Posterior vena cava (tissue), 2 donors: ENCODE measurements at places on chromosomes 3 and 15. TPM values are rescaled to one million over a fixed set of nuclear protein-coding genes. Genes with fewer than 3 reads are reported as not detected.

Gene PPP1R14D
- total RNA-seq = not detected

Gene THSD4
- 16.3 TPM for total RNA-seq

Gene NR1I2
- not detected for total RNA-seq

Gene MAP2K1
- total RNA-seq = 70.4 TPM

Gene CPB1
- 2.0 TPM for total RNA-seq

Gene GATM
- total RNA-seq = 26.7 TPM
